Naive thymus-derived CD4-positive, alpha-beta T cell (primary cell): ENCODE measurements at places on chromosomes 6 and 20.
A peak's percentile ranks its signal among the peaks of the same experiment; 100 is the strongest.

DNA sequence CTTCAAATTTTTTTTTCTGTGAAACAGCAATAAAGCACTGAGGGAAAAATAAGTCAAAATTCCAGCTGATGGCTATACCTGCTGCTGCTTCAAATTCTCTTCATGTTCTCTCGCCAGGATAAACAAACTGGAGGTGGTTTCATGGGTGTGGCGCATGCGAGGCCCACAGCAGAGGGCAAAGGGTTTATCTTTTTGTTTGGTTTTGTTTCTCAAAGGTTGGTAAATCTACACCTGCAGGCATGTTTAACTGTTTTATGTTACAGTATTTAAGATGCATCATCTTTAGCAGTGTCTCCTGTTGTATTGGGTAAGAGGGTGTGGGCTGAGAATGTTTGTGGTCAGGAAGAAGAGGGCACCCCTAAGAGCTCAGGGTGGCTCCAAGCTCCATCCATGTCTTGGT lies 342.2 kb downstream of the CDH26 start:
- DNase-seq: no peak
- no peaks in the 10 kb centered on the region for H3K36me3 ChIP-seq
- no peak overlapping the region for H3K27ac ChIP-seq
- no peaks in the 10 kb centered on the region for H3K4me1 ChIP-seq
- no peaks in the 10 kb centered on the region for H3K27me3 ChIP-seq

- DNase-seq: no peak
- no peaks in the 10 kb centered on the region for H3K36me3 ChIP-seq
- no peak overlapping the region for H3K27ac ChIP-seq
- H3K4me1 ChIP-seq: no peaks in the 10 kb centered on the region
- no peaks in the 10 kb centered on the region for H3K27me3 ChIP-seq
Observed at GRCh38 chr20:9711872-9712271, 127.0 kb downstream of the PAK5 start.

GRCh38 chr20:5735845-5736510 lies 14.2 kb upstream of the SHLD1 start:
- no peak overlapping the region for H3K4me3 ChIP-seq
- H3K27me3 ChIP-seq: no peaks in the 10 kb centered on the region
- no peak for DNase-seq
- H3K4me1 ChIP-seq: peaks cover 12% of the 10 kb centered on the region
- H3K27ac ChIP-seq: no peak overlapping the region
- H3K36me3 ChIP-seq: no peaks in the 10 kb centered on the region

DNA sequence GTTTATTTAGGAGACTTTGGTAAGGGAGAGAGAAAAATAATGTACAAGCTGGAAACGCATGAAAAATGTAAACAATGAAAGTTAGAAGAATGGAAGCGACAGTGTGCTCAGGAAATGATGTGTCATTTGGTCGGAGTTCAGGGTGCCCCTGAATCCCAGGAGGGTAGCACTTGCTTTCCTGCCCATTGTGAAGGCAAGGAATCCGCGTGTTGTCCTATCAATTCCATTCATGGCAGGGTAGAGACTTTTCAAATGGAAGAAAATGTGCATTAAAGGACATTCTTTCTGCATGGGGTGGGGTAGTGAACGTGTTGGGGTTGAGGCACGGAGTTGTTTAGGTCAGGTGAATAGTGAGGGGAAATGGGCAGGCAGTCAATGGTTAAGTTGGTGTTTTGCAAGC lies 33.7 kb downstream of the GCNT2 start:
- no peak overlapping the region for H3K27ac ChIP-seq
- no peaks in the 10 kb centered on the region for H3K36me3 ChIP-seq
- no peaks in the 10 kb centered on the region for H3K27me3 ChIP-seq

- no peak for DNase-seq
- H3K36me3 ChIP-seq: no peaks in the 10 kb centered on the region
Observed at GRCh38 chr6:46323312-46323965, 152.7 kb upstream of the ENPP5 start.

- no peaks in the 10 kb centered on the region for H3K27me3 ChIP-seq
- H3K4me3 ChIP-seq: no peak overlapping the region
- H3K27ac ChIP-seq: peak overlapping the region; percentile 68
Observed at GRCh38 chr6:125918230-125918629, 38.3 kb upstream of the HINT3 start.

GRCh38 chr6:17102258-17102870 lies 514 bp downstream of the STMND1 start:
- no peaks in the 10 kb centered on the region for H3K4me1 ChIP-seq
- no peaks in the 10 kb centered on the region for H3K36me3 ChIP-seq
- no peak overlapping the region for H3K4me3 ChIP-seq
- no peak overlapping the region for H3K27ac ChIP-seq
- no peaks in the 10 kb centered on the region for H3K27me3 ChIP-seq
